ENCODE measurements at places on chromosomes 11 and 22.

DNA sequence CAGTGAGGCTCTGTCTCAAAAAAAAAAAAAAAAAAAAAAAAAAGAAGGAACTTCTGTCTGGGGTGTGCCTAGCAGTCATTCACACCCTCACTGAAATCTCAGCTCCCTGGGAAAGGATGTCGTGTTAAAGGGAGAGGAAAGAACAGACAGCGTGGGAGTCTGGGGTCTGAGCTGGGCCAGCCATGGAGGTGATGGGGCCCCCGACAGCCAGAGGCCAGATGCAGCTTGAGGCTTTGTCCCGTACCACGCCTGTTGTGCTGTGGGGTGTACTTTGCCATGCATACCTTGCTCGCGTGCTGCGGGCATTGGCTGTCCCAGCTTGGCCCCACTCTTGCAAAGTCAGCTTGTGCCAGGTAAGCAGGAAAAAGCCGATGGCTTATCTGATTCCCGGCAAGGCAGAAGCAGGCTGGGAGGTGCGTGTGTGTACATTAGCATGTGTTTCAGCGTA, 4.6 kb downstream of the SYT12 start:
- no peak for DNase-seq

- no peak for DNase-seq
These were observed 21.3 kb upstream of the GRAMD4 start for GRCh38 chr22:46598737-46599424.

- no peak for DNase-seq
These were observed 3.4 kb upstream of the TMEM184B start for GRCh38 chr22:38276166-38276565.

GRCh38 chr11:93512073-93512475, 31.1 kb downstream of the SMCO4 start:
- no peak for DNase-seq

DNA sequence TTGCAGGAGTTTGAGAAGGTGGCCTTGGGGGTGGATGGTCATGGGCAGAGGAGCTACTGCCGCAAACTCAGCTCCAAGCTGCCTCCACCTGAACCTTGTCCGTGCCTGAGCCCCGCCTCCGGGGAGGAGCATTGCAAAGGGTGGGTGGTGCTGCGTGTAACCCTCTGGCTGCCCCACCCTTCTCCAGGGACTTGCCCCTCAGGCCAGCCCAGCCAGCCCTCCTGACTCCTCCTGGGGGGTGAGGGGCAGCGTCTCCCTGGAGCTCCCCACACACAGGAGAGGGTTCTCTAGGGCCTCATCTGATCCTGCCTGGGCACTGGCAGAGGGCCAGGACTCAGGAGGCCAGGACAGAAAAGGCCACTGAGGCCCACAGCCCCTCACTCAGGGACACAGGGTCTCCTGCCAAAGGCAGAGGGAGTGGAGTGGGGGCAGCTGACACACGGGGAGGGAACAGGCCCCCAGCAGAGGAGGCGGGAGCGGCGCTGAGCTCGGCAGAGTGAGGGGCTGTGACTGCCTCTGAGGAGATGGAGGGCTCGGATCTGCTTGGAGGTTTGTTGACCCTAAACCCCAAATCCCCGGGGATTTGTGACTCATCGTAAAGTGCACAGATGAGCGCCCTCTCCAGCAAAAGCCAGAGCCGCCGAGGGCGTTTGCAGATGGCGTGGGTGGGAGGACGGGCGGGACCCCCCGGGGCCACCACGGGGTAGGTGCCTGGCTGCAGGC, 12.8 kb downstream of the BRSK2 start:
- DNase-seq, result no peak
